ENCODE measurements at places on chromosomes 2 and 18. TPM values are rescaled to one million over a fixed set of nuclear protein-coding genes. Genes with fewer than 3 reads are reported as not detected.

- no peak for DNase-seq
These were observed 182.4 kb downstream of the CDH2 start for GRCh38 chr18:27994571-27994970.

DNA sequence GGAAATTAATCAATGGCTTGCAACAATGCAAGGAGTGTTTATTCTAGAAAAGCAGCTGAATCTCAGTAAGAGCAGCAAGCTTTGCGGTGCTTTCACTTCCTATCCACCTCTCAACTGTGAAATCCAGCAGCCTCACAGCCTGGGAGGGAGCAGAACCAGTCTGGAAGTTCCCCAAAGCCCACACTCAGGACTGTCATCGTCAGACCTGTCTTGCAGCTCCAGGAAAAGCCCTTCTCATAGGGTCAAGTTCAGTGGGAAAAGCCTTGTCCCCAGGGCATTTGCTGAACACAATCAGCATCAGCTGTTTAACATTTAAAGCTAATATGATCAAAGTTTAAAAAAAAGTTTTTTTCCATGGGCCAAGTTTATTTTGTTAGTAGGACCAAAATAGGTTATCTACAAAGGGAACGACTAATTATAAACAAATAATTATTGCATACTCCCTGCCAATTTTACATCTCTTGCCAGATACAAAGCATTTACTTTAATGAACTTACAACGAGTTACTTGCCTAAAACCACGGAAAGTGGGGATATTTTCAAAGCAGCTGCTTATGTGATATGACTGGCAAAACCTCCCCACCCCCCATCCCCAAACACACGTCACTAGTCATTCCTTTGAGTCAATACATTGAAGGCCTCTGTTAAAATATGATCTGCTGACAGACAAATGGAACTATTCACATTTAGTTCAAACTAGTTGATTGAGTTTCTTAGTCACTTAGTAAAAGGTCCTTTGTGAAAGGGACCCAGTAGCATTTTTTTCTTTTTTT is 36.8 kb downstream of the PARD6G start:
- no peak for DNase-seq

DNA sequence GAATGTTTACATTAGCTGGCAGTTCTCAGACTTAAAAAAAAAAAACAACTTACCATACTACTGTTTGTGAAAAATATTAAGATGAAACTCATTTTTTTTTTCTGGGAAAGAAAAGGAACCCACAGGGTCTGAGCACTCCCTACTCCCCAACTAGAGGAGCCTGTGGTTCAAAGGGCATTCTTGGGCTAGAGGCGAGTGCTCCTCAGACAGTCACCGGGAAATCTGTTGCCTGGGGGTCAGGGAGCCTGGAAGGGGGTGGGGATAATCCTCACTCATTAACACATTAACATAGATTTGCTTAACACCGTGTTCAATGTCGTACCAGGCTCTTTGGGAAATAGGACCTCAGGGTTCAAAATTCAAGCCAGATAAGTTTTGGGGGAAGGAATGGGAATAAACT is 57.6 kb downstream of the LAMA3 start:
- no peak for DNase-seq

The TET3 gene
- total RNA-seq: 15.0 TPM

The CIDEA gene
- not detected for total RNA-seq

DNA sequence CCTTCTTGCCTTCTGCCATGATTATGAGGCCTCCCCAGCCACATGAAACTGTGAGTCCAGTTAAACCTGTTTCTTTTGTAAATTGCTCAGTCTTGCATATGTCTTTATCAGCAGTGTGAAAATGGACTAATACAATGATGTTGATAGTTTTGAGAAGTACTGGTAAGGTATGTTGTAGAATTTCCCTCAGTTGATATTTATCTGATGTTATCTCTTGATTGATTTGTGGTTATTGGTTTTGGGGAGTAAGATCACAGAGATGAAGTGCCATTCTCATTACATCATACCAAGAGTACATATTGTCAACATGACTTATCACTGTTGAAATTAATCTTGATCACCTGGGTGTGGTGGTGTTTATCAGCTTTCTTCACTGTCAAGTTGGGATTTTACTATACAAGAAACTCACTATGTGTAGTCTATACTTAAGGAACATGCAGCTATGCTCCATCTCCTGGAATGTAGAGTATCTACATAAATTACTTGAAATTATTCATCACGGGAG is 5.1 kb upstream of the SPAG16 start:
- DNase-seq: no peak

The SPC25 gene
- total RNA-seq: 38.4 TPM

The AMER3 gene
- not detected for total RNA-seq

The UGT1A10 gene
- total RNA-seq: not detected

GRCh38 chr2:20642055-20642971 is 8.6 kb downstream of the HS1BP3 start:
- DNase-seq: peak; percentile 85

- no peak for DNase-seq
These were observed 165.5 kb upstream of the SALL3 start for GRCh38 chr18:78813936-78814710.

The ACADL gene
- total RNA-seq: not detected

GRCh38 chr2:71618327-71619113 is 165.2 kb downstream of the DYSF start:
- peak; percentile 0 for DNase-seq

DNA sequence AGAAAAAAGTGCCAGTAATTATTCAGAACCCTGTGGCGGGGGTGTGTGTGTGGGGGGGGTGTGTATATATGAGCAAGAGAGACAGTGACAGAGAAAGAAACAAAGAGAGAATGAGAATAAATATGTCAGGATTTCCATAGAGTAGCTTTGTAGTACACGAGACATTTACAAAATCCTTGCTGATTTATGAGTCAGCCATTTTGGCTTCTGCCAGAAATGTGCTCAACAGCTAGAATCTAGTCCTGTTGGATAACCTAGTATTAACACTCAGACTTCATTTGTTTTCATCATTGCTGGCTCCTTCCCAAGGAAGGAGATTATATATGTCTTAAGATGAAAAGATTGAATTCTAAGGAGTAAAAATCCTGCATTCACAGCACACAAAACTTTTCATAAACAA is 140.5 kb upstream of the HNRNPA3 start:
- no peak for DNase-seq

DNA sequence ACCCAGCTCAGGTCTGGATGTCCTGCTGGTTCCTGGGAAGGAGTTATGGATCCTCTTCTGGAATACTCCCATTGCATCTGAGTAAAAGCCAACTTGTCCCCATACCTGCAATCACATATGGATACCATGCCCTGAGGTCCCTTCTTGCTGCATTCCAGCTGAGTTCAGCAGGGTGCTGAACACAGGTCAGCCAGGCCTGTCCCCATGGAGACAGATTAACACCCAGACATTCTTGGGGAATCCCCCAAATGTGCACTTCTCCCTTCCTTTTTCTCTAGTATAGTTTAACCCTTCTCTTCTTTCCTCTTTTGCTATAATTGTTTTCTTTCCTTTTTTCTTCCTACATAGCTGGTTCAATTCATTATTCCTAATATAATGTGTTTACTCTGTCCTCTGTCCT is 799.6 kb upstream of the HS6ST1 start:
- DNase-seq: no peak

DNA sequence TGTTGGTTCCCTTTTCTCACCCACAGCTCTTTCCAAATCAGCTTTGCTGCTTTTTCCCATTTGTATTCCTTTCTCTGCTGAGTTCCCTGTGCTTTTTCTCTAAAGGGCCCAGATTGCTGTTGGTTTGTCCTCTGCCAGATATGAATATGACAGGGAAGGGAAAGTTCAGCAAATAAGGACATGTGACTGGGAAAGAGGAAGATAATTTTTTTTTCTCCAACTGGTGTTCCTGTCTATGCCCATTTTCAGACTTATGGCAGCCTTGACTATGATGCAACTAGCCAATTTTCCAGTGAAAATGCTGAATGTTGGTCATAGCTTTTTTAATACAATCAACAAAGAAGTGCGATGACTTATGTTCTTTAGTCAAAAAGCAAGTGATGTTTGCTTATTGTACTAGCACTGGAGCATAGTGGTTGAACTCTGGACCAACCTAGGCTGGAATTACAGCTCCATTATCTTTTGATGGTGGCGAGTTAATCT is 7.7 kb downstream of the MDH1 start:
- DNase-seq: no peak

GRCh38 chr2:32523686-32524085 is 104.2 kb upstream of the TTC27 start:
- DNase-seq: no peak

DNA sequence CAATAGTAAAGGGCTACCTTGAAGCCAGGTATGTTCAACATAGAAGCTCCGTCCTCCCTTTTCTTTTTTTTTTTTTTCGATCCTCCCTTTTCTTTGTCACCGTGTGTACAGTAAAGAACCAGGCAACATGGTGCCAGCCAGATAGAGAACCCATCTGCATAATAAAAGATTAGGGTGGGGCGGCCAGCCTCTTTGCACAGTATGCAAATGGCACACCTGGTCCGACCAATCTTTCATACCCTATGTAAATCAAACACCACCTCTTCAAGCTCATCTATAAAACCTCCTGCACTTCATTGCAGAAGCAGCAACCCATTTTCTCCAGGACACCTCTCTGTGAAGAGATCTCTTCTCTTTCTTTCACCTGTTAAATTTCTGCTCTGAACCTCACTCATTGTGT is 7.3 kb upstream of the WDR33 start:
- no peak for DNase-seq

GRCh38 chr2:23592061-23592685 is 207.2 kb downstream of the KLHL29 start:
- no peak for DNase-seq

The ALK gene
- not detected for total RNA-seq

DNA sequence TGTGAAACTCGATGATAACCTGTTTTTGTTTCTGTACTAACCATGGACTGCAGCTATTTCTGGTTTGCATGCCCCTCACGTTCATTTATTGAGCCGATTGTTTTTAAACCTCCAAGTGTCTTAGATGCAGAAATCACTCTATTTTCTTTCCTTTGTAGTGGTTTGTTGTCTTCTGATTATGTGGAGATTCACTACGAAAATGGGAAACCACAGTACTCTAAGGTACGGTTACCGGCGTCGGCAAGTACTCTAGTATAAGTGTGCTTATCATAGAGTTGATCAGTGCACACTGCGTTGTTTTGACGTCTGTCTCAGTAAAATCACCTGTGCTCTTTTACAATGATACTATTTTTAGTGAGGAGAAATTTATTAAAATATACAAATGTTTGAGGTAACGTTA is 87.4 kb downstream of the ADAM23 start:
- DNase-seq: peak; percentile 48

The COL6A3 gene
- total RNA-seq: 29.9 TPM

GRCh38 chr2:98777076-98777475 is 46.1 kb upstream of the MGAT4A start:
- no peak for DNase-seq

The SYT4 gene
- not detected for total RNA-seq

Data from activated CD4-positive, alpha-beta T cell treated with anti-CD3 and anti-CD28 coated beads for 36 hours (primary cell).